Calu3 (cell line): ENCODE measurements at places on chromosomes 5 and 9. TPM values are rescaled to one million over a fixed set of nuclear protein-coding genes. Genes with fewer than 3 reads are reported as not detected.

Gene NUTM2G
- total RNA-seq: not detected in 2 replicates

Gene SLCO6A1
- not detected in 2 replicates for total RNA-seq

Gene PCDHGB2
- total RNA-seq: 0.34 and 0.38 TPM in 2 replicates

Gene ACTBL2
- total RNA-seq: 0.42 and 0.45 TPM in 2 replicates

Gene PIP5K1B
- total RNA-seq: 8.6 and 9.0 TPM in 2 replicates

Gene SLC6A7
- total RNA-seq: not detected in 2 replicates

Gene EQTN
- not detected in 2 replicates for total RNA-seq

Gene LURAP1L
- 48.7 and 52.7 TPM in 2 replicates for total RNA-seq

Gene UNC13B
- 20.4 and 24.4 TPM in 2 replicates for total RNA-seq

Gene RNF20
- 30.5 and 34.4 TPM in 2 replicates for total RNA-seq

Gene FOXD1
- 6.4 and 7.8 TPM in 2 replicates for total RNA-seq

Gene SLC6A18
- total RNA-seq: not detected in 2 replicates

Gene COL27A1
- 20.1 and 21.4 TPM in 2 replicates for total RNA-seq

Gene UHRF2
- total RNA-seq: 38.4 and 38.8 TPM in 2 replicates

Gene CTXN3
- total RNA-seq: not detected in 2 replicates

Gene FOXD4L5
- 0.59 and 0.68 TPM in 2 replicates for total RNA-seq

Gene OR13D1
- not detected in 2 replicates for total RNA-seq

Gene CCDC180
- 3.0 and 6.3 TPM in 2 replicates for total RNA-seq

Gene DRD1
- total RNA-seq: not detected in 2 replicates
